ENCODE measurements at places on chromosomes 3 and 15.

DNA sequence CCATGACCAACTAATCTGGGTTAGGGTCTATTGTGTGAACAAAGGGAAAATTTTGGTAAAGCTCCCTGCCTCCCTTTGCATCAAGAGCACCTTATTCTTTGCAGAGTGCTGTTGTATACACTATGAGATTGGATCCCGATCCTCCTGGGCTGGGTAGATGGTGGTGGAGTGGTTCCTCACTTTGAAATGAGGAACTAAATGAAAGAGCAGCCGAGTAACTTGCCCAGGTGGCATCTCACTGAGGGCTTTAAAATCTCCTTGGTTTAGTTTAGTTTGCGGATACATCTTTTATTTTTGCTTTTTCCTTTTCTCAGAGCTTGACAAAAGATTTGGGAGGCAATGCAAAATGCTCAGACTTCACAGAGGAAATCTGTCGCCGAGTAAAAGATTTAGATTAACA lies 19.4 kb downstream of the IDH3A start:
- DNase-seq = no peak

- no peak for DNase-seq
Observed at GRCh38 chr3:33313331-33313730, 36.1 kb downstream of the FBXL2 start.

GRCh38 chr3:4926892-4927291 lies 52.3 kb upstream of the BHLHE40 start:
- no peak for DNase-seq

- DNase-seq = no peak
Observed at GRCh38 chr15:68684476-68684875, 105.7 kb downstream of the CORO2B start.

DNA sequence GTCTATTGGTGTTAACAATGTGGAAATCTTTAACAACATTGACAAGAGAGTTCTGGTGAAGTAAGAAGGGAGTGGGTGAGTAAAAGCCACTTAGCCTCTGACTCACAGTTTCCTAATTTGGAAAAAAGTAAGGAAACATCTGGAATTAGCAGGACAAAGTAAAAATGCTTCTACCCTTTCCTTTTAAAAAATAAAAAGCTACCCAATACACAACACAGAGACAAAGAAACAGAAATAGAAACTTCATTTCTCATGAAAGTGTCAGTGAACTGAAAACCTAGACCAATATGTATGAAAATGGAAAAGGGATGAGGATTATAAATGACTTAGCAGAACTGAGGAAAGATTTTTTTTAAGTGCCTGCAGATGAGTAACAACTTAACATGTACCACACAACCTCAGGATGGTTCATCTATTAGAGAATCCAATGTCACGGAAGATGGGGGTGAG lies 65.4 kb downstream of the SSR3 start:
- no peak for DNase-seq

- DNase-seq = no peak
Observed at GRCh38 chr3:105904678-105905284, 36.0 kb upstream of the CBLB start.
